Cardiac muscle cell (in vitro differentiated cells and primary cell): ENCODE measurements at places on chromosomes 2 and 18. TPM values are rescaled to one million over a fixed set of nuclear protein-coding genes. Genes with fewer than 3 reads are reported as not detected.

Gene SCG2
- 0.07 TPM in 1 of 2 replicates, not detected in the other for total RNA-seq

Gene SPDYA
- 0.21 and 1.4 TPM in 2 replicates for total RNA-seq

Gene GALNT3
- total RNA-seq = 0.21 and 0.39 TPM in 2 replicates

Gene KCNK3
- 2.9 and 6.2 TPM in 2 replicates for total RNA-seq

Gene RIT2
- total RNA-seq = not detected in 2 replicates

Gene SLC14A1
- total RNA-seq = not detected in 2 replicates

Gene CDCA7
- total RNA-seq = 24.2 and 27.7 TPM in 2 replicates

Gene SLC8A1
- total RNA-seq = 492 and 682 TPM in 2 replicates

DNA sequence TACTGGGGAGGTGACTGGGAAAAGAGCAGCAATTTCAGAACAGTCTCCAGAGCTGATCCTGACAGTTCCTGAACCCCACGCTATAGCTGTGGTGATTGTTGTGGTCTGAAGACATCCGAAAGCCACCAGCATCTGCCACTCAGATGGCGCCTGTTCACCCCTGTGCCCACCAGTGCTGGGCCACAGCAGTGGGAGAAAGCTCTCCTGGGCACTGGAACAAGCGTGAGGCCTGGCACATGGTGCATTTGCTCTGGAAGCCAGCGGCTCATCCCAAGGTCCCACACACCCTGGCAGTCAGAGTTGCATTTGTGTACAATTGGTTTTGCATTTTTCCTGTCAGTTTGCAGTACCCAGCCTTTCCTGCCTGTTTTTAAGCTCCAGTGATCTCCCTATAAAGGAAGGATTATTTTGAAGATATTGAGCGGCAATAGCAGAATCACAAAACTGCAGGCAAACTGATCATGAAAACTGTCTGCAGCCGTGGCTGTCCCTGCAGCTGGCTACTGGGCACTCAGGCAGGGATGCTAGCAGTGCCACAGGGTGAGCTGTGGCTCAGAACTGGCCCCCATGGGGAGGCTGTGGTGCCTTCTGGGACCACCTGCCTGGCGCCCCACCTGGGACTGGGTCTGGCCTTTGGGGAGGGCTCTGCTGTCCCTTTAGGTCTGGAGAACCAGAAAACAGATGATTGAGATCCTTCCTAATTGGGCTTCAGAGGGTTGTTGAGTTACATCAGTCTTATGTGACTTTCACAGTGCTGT is 30.1 kb downstream of the IMPA2 start:
- no peaks in the 10 kb centered on the region for H3K27me3 ChIP-seq
- peaks cover 8% of the 10 kb centered on the region for H3K4me1 ChIP-seq
- no peak for DNase-seq
- H3K4me3 ChIP-seq = no peak overlapping the region
- H3K27ac ChIP-seq = no peak overlapping the region
- H3K36me3 ChIP-seq = no peaks in the 10 kb centered on the region

DNA sequence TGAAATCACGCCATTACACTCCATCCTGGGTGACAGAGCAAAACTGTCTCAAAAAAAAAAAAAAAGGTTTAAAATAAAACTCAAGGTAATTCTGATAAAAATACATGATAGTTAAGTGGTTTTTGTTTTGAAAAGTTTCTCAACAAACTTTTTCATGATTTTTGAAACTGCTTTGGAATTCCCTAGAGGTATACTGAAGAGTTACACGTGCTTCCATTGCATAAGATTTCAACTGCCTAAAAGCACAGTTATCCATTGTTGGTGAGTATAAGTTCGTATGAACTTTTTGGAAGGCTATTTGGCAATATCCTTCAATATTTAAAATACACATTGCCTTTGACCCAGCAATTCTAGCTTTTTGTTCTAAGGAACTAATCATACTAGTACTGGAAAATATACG is 74.9 kb downstream of the USP34 start:
- no peaks in the 10 kb centered on the region for H3K4me1 ChIP-seq
- H3K27me3 ChIP-seq = no peaks in the 10 kb centered on the region
- no peak overlapping the region for H3K27ac ChIP-seq
- DNase-seq = peak; percentile 25
- no peak overlapping the region for H3K4me3 ChIP-seq

GRCh38 chr2:198309673-198310280 is 505.4 kb downstream of the PLCL1 start:
- no peaks in the 10 kb centered on the region for H3K36me3 ChIP-seq
- H3K4me3 ChIP-seq = no peak overlapping the region
- H3K4me1 ChIP-seq = peaks cover 4% of the 10 kb centered on the region

GRCh38 chr18:6954501-6954900 is 163.1 kb downstream of the LAMA1 start:
- H3K27me3 ChIP-seq = no peaks in the 10 kb centered on the region
- H3K36me3 ChIP-seq = peaks cover 11% of the 10 kb centered on the region
- H3K4me3 ChIP-seq = no peak overlapping the region
- no peak for DNase-seq

DNA sequence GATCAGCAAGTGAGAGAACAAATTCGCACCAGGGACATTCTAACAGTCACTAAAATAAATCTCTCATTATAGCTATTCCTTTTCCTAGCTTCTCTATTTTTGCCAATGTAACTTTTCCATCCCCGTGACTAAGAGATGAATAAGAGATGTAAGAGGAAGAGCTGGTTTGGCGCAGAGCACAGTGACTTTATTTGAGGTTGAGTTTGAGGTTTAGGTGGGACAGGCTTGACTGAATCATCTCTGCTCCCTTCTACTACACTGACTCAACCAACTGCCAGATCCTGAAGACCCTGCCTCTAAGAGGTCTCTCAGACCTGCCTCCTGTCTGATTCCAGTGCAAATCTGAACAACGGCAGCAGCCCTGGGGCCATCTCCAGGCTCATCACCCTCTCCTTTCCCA is 28.0 kb downstream of the RFX8 start:
- no peaks in the 10 kb centered on the region for H3K36me3 ChIP-seq
- H3K4me1 ChIP-seq = peaks cover 3% of the 10 kb centered on the region
- H3K4me3 ChIP-seq = no peak overlapping the region
- DNase-seq = peak; percentile 47

GRCh38 chr2:225454412-225454811 is 54.9 kb downstream of the NYAP2 start:
- H3K4me1 ChIP-seq = no peaks in the 10 kb centered on the region
- no peaks in the 10 kb centered on the region for H3K27me3 ChIP-seq
- H3K27ac ChIP-seq = no peak overlapping the region
- no peak overlapping the region for H3K4me3 ChIP-seq
- H3K36me3 ChIP-seq = no peaks in the 10 kb centered on the region

- H3K4me1 ChIP-seq = no peaks in the 10 kb centered on the region
- peaks cover 87% of the 10 kb centered on the region for H3K36me3 ChIP-seq
- no peak overlapping the region for H3K4me3 ChIP-seq
- H3K27me3 ChIP-seq = no peaks in the 10 kb centered on the region
- no peak overlapping the region for H3K27ac ChIP-seq
- DNase-seq = peak; percentile 81
Measured at GRCh38 chr18:3129053-3129864, 90.5 kb downstream of the MYOM1 start.

DNA sequence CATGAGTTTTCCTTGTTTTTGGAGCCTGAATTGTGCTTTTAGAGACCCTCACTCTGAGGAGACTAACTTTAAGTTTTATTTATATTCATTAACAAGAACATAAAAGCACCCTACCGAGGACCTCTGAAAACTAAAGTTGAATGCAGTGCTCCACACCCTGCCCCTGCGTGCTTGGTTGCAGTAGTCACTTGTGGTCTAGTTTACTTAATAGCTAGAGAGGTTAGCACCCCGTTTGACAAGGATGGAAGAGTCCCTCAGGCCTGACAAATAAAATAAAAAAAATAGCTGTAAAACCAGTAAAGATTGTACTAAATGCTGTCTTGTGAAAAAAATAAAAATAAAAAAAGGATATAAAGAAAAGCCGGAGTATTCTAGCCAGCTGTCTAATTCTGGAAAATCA is 395.2 kb downstream of the MTX2 start:
- no peaks in the 10 kb centered on the region for H3K36me3 ChIP-seq
- no peaks in the 10 kb centered on the region for H3K27me3 ChIP-seq
- no peak overlapping the region for H3K4me3 ChIP-seq
- H3K4me1 ChIP-seq = peaks cover 14% of the 10 kb centered on the region
- DNase-seq = no peak

DNA sequence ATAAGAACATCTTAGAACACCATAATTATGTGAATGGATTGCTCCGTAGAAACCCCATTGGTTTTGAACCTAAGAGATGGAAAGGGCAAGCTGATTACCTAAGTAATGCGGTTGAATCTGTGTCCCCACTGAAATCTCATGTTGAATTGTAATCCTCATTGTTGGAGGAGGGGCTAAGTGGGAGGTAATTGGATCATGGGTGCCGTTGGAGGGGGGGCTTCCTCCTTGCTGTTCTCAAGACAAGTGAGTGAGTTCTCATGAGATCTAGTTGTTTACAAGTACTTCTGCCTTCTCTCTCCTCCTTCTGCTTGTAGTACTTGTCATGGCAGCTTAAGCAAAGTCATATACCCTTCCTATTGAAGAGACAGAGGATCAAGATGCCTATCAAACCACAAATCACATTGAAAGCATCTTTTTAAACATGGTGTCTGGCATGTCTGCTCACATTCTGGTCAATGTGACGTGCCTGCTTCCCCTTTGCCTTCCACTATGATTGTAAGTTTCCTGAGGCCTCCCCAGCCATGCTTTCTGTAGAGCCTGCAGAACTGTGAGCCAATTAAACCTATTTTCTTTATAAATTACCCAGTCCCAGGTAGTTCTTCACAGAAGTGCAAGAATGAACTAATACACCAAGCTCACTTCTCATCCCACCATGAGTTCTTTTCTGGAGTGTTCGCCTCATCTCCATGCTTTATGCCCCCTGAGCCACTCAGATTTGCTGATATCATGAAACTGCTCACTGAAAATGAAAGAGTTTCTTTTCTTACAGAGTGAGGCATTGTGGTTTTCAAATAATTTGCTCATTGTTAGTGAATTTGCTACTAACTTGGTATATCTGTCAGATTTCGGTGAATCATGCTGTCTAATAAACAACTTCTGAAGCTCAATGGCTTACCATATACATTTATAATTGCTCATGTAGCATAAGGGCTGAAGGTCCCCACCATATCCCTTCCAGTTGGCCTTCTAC is 23.6 kb downstream of the KCNE4 start:
- no peak overlapping the region for H3K27ac ChIP-seq
- H3K4me1 ChIP-seq = no peaks in the 10 kb centered on the region
- no peak overlapping the region for H3K4me3 ChIP-seq
- no peaks in the 10 kb centered on the region for H3K27me3 ChIP-seq
- no peak for DNase-seq
